ENCODE measurements at places on chromosomes 16 and 17.

- DNase-seq = no peak
These were observed 61.3 kb upstream of the SDK2 start for GRCh38 chr17:73705594-73705993.

GRCh38 chr16:48885471-48885870, 275.5 kb upstream of the N4BP1 start:
- peak; percentile 76 for DNase-seq

DNA sequence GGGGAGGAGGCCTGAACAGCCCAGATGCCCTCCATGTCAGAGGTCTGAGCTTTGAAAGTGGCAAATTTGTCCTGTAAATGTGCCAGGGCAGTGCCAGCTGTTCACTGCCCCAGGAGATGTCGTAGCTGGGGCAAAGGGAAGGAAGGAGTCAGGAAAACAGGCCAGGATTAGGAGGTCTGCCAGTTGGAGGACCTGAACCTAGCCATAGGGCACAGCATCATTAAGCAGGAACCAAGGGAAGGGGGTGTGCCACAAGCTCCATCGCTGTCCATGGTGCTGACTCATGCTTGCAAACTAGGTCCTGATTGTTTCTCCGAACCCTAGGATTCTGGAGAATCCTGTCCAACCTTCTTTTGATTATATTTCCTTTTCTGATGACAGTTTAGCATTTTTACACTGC, 124.2 kb downstream of the TMEM132E start:
- DNase-seq = peak; percentile 60

GRCh38 chr17:52035336-52035915, 123.1 kb downstream of the CA10 start:
- peak; percentile 95 for DNase-seq

DNA sequence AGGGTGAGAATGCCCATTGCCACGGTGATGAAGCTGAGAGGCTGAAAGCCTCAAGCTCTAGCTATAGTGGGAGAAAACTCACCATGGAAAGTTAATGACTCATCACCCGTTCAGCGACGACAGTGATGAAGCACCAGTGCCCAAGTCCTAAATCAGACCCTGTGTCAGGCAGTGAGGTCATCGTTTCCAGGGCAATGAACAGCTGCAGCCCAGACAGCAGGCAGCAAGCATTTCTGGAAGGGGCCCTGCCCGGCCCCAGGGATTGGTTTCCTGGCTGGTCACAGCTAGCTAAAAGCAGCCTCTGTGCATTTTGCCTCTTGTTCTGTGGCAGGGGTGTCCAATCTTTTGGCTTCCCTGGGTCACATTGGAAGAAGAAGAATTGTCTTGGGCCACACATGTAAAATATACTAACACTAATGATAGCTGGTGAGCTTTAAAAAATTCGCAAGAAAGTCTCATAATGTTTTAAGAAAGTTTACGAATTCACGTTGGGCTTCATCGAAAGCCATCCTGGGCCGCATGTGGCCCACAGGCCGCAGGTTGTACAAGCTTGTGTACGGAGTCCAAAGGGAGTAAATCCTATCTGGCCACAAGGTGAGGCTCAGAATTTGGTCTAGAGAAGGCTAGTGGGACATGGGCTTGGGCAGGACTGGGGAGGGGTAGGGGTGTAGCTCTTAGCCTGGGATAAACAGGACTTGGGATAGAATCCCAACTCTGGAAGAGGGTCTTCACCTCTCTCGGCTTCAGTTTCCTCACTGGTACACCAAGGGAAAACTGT, 40.6 kb downstream of the MIS12 start:
- no peak for DNase-seq

DNA sequence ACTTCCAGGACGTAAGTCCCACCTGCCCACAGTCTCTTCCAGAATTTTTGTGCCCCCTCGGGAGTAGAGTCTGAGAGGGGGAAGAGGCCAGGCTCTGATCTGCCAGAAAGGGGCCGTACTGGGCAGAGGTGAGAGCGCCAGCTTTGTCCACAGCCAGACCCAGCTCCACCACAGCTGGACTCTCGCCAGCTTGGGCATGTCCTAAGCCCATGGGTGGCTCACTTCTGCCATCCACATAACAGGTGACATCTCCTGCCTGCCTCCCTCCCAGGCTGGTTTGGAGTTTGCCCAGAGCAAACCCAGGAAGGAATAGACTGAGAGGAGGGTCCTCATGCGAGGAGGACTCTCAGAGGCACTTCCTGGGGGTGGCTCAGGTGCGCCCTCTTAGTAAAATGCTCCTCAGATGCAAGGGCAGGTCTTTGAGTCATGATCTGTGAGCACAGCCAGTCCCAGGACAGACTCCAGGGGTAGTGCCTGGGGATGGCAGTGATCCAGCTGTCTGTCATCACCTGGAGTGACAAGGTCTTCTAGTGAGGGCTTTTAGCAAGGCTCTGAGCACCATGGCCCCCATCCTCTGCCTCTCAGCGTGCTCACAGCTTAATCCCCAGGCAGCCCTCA, 89.2 kb downstream of the AMFR start:
- DNase-seq = no peak

- peak; percentile 48 for DNase-seq
These were observed 1.5 kb downstream of the NUDT16L1 start for GRCh38 chr16:4694642-4695451.

DNA sequence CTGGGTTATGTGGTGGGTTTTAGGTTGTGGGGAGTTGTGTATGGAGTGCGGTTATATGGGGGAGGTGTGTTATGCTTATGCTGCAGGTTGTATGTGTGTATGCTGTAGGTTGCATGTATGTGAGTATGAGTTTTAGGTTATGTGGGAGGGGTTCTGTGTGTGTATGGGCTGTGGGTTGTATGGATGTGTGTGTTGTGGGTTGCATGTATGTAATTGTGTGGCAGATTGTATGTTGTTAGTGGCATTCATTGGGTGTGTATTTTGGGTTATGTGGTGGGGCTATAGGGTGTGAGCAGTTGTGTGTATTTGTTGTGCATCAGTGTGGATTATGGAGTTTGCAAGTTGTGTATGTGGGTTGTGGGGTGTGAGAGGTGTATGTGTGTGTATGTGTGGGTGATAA, 277.4 kb downstream of the NPIPA8 start:
- no peak for DNase-seq

DNA sequence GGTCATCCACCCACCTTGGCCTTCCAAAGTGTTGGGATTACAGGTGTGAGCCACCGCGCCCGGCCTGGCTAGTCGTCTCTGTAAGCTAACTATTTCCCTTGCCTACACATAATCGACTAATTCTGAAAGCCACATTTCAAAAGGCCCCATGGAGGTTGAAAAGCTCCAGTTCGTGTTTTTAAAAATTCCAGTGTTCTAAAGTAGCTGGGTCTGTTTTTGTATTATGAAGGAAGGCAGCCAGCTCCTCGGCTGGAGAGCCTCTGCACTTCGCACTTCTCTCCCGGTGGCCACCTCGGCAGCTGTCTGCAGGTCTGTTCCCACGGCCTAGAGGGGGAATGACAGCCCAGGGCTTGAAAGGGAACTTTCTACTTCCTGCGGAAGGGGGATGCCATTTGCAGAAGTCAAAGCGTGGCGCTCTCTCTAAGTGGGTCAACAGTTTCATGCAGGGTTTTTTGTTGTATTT, 16.9 kb downstream of the HASPIN start:
- no peak for DNase-seq

DNA sequence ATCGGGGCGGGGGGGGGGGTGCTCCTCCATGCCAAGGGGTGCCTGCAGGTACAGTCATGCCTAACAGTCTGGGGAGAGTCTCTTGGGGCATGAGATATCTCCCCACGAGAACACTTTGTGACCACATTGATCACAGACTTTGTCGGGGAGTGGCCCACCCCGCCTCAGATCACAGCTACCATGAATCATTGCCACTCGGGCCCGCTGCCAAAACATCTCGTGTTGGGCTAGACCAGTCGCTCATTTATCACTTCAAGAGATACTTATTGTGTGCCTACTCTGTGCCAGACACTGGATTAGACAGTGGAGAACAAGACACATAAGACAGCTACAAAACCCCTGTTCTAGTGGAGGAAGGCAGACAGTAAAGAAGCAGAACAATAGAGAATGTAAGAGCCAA, 72.6 kb downstream of the CLEC16A start:
- DNase-seq = no peak

- no peak for DNase-seq
These were observed 189.2 kb downstream of the STX8 start for GRCh38 chr17:9386401-9386800.

DNA sequence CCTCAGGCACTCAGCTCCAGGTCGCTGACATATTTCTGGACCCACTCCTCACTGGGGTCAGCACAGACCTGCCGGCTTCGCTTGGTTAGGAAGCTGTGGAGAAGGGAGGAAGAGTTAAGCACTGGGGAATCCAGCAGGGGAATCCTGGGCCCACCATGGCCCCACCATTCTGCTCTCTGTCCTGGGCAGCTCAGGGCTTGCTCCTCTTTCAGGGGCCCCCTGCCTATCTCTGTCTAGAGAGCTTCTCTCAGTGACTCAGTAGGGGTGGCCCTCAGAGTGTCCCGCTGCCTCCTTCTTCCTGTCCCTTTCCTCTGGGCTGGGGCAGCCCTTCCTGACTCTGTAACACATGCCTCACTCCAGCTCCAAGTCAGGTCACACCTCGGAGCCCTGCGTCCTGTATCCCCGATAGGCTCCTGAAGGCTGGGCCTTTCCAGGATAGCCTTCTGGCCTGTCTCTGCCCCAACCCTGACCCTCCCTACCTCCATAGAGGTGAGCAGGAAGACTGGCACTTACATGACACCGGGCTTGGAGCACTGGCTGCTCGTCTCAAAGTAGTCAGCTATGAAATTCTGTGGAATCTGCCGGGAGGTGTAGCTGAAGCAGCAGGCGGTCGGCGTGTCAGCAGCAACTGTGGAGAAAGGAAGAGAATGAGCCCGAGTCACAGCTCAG, 1.1 kb downstream of the CCL3 start:
- DNase-seq = no peak

GRCh38 chr17:71071041-71071440, 901.7 kb downstream of the KCNJ2 start:
- no peak for DNase-seq

DNA sequence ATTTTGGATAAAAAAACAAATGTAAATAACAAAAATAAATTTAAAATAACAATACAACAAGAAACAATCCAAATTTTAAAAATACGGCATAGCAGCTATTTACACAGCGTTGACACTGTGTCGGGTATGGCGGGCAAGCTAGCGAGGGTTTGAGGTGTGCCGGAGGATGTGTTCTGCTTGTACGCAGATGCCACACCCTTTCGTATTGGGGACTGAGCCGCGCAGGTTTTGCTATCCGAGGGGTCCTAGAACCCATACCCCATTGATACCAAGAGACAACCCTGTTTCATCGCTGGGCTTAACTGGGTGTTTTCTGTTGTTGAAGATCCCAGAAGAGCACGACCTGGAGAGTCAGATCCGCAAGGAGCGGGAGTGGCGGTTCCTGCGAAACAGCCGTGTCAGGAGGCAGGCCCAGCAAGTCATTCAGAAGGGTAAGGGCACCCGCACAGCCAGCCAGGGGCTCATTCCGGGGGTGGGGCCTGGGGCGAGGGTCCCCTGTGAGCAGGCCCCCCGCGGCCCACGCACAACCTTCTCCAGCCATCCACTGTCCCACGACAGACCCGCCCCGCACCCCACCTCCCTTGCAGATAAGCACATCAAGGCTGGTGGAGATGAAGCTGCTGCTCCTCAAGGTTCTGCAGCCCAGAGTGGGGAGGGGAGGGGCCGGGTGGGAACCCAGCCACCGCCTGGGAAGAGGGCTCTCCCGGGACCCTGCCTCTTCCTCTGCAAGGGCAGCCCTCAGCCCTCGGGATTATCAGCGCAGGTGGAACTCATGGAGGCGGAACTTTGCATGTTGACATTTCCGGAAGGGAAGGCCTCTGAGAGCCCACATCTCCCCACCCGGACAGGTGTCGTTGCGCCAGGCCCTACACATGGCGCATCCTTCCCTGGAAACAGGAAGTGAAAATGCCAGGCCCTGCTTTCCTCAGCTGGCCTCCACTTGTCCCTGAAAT, 51.2 kb upstream of the CHMP6 start:
- no peak for DNase-seq

- DNase-seq = no peak
These were observed 32.6 kb upstream of the ZFP90 start for GRCh38 chr16:68506331-68507053.

- DNase-seq = no peak
These were observed 59.5 kb downstream of the SLFN11 start for GRCh38 chr17:35313875-35314409.

DNA sequence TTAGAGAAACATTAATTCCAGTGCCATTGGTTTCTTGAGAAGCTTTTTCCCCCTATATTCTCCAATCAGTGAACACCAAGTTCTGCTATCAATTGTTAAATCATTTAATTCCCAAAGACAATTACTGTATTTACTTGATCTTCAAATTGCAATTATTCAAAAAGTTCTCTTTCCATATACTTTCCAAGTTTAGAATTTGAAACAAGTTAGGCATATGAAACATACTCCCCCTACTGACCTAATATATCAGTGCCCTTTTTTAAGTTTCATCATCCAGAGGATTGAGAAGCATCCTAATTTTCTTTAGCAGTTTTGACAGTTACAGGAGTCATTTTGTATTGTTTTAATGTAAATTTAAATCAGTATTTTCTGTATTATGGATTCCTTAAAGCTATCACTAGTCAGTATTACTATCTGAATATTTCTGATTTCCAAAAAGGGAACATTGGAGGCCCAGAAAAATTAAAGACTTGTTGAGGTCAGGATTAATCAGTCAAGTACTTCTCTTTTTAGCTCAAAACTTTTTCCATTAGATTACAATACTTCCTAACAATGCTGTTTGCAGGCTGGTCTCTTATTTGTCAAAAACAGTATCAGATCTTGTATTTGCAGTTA, 16.3 kb downstream of the MEIOC start:
- DNase-seq = peak; percentile 10

GRCh38 chr17:78428025-78428575, 49.7 kb downstream of the PGS1 start:
- no peak for DNase-seq

DNA sequence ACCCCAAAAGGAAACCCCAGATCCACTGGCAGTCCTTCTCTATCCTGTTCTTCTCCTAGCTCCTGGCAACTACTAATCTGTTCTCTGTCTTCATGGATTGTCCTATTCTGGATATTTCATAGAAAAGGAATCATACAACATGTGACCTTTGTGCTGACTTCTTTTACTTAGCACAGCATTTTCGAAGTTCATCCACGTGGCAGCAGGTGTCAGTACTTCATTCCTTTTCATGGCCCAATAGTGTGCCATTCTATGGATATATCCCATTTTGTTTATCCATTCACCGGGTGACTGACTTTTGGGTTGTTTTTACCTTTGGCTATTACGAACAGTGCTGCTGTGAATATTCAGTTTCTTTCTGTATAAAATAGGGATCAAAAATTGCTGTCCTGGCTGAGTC, 10.4 kb upstream of the FA2H start:
- no peak for DNase-seq
